ENCODE measurements at places on chromosomes 11 and 22. TPM values are rescaled to one million over a fixed set of nuclear protein-coding genes. Genes with fewer than 3 reads are reported as not detected.

The MMP12 gene
- 0.29 TPM for total RNA-seq

The P2RY2 gene
- total RNA-seq: 1.4 TPM

The SIK2 gene
- 174 TPM for total RNA-seq

The LMO2 gene
- 27.3 TPM for total RNA-seq

The NLRP10 gene
- total RNA-seq: not detected

The IL17REL gene
- total RNA-seq: not detected

The RIN1 gene
- total RNA-seq: 6.5 TPM

The SAA1 gene
- total RNA-seq: 5,251 TPM

The PKNOX2 gene
- total RNA-seq: 2.6 TPM

All from mesenteric fat pad (tissue), 1 donor.